Foreskin keratinocyte (primary cell): ENCODE measurements at places on chromosomes 6 and 20. TPM values are rescaled to one million over a fixed set of nuclear protein-coding genes. Genes with fewer than 3 reads are reported as not detected.

The LKAAEAR1 gene
- total RNA-seq = 0.17 TPM in 1 of 2 replicates, not detected in the other

The HLA-DMA gene
- 1.3 and 4.4 TPM in 2 replicates for total RNA-seq

The TCF21 gene
- not detected in 2 replicates for total RNA-seq

The RBPJL gene
- total RNA-seq = not detected in 2 replicates

The PNLDC1 gene
- total RNA-seq = 0.07 and 0.75 TPM in 2 replicates

The SAPCD1 gene
- 2.4 and 3.1 TPM in 2 replicates for total RNA-seq
